CD14-positive monocyte (primary cell): ENCODE measurements at places on chromosomes 12 and 14.

DNA sequence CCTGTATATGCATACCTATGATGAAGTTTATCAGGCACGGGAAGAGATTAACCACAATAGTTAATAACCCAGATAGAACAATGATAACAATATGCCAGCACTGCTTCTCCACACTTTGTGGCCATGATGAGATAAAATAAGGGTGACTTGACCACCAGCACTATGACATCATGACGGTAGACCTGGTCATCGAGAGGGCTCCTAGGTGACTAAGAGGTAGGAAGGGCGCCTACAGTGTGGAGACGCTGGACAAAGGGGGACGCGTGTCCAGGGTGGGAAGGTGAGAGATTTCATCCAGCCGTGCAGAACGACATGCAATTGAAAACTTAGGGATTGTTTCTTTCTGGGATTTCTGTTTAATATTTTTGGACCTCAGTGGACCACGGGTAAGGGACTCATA is 221.8 kb upstream of the RTL1 start:
- H3K27ac ChIP-seq = no peak overlapping the region
- no peak overlapping the region for H3K4me3 ChIP-seq
- DNase-seq = no peak
- H3K4me1 ChIP-seq = peaks cover 22% of the 10 kb centered on the region
- no peaks in the 10 kb centered on the region for H3K36me3 ChIP-seq

DNA sequence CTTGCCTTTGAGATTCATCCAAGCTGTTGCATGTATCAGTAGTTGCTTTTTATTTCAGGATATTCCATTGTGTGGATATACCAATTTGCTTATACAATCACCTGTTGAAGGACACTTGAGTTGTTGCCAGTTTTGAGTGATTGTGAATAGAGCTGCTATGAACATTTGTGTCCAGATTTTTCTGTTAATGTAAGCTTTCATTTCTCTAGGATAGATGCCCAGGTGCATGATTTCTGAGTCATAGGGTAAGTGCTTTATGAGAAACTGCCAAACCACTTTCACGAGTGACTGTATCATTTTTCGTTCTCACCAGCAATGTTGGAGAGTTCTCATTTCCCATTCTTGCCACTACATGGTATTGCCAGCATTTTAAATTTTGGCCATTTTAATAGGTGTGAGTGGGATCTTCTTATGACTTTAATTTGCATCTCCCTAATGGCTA is 434.6 kb upstream of the RGS6 start:
- DNase-seq = no peak
- H3K4me1 ChIP-seq = no peaks in the 10 kb centered on the region
- no peaks in the 10 kb centered on the region for H3K36me3 ChIP-seq
- H3K27me3 ChIP-seq = no peaks in the 10 kb centered on the region
- H3K27ac ChIP-seq = no peak overlapping the region
- H3K4me3 ChIP-seq = no peak overlapping the region

GRCh38 chr14:57970594-57970993 is 104.7 kb upstream of the SLC35F4 start:
- H3K36me3 ChIP-seq = no peaks in the 10 kb centered on the region
- H3K4me1 ChIP-seq = no peaks in the 10 kb centered on the region
- no peak overlapping the region for H3K27ac ChIP-seq
- no peak for DNase-seq
- no peaks in the 10 kb centered on the region for H3K27me3 ChIP-seq

GRCh38 chr12:113092607-113093408 is 36.3 kb downstream of the DTX1 start:
- H3K4me1 ChIP-seq = no peaks in the 10 kb centered on the region
- peaks cover 2% of the 10 kb centered on the region for H3K27me3 ChIP-seq
- H3K27ac ChIP-seq = no peak overlapping the region

DNA sequence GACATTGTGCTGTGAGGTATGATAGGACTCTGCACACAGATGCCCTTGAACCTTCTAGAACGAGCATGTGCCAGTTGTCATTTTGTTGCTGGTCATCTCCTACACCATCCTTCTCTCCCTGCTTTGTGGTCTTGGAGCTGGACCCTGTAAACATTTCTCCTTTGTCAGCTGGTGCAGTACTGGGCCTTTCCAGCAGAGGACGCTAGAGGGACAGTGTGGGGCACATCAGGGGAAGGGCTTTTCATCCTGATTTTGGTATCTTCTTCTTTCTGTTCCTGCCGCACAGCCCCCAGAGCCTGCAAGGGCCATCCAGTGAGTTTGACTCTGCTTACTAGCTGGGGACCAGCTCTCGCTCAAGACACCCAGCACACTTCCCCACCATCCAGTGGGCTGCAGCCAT is 484.6 kb downstream of the AACS start:
- no peaks in the 10 kb centered on the region for H3K27me3 ChIP-seq
- H3K27ac ChIP-seq = no peak overlapping the region
- no peaks in the 10 kb centered on the region for H3K4me1 ChIP-seq
- no peak overlapping the region for H3K4me3 ChIP-seq
- no peaks in the 10 kb centered on the region for H3K36me3 ChIP-seq

GRCh38 chr12:62230652-62231051 is 29.6 kb upstream of the USP15 start:
- H3K4me1 ChIP-seq = no peaks in the 10 kb centered on the region
- no peak for DNase-seq
- no peak overlapping the region for H3K27ac ChIP-seq
- no peak overlapping the region for H3K4me3 ChIP-seq
- no peaks in the 10 kb centered on the region for H3K27me3 ChIP-seq

GRCh38 chr14:101763941-101764709 is 2.6 kb downstream of the PPP2R5C start:
- H3K4me1 ChIP-seq = peaks cover 11% of the 10 kb centered on the region
- H3K27me3 ChIP-seq = peaks cover 16% of the 10 kb centered on the region
- peaks cover 5% of the 10 kb centered on the region for H3K36me3 ChIP-seq
- no peak overlapping the region for H3K4me3 ChIP-seq

DNA sequence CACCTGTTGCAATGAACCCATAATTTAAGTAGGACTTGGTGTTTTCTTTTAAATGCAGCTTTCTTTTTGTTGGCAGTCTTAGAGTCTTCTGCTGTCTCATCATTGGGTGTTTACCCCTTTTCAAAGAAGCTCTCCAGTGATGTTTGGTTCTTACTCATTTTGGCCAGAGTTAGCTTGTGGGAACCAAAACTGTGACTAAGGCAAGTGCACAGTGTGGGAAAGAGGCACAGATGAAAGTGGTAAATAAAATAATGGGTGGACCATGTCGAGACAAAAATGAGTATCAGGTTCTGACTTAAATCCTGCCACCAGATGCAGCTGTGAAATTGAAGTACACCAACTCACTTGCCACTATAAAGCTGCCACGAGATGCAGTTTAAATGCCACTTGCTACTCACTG is 615.4 kb upstream of the MIS18BP1 start:
- no peaks in the 10 kb centered on the region for H3K4me1 ChIP-seq
- DNase-seq = no peak
- H3K27me3 ChIP-seq = no peaks in the 10 kb centered on the region

- H3K36me3 ChIP-seq = no peaks in the 10 kb centered on the region
- H3K27me3 ChIP-seq = no peaks in the 10 kb centered on the region
- no peaks in the 10 kb centered on the region for H3K4me1 ChIP-seq
- H3K4me3 ChIP-seq = no peak overlapping the region
- H3K27ac ChIP-seq = no peak overlapping the region
Observed at GRCh38 chr12:15444523-15444922, 122.2 kb downstream of the PTPRO start.

DNA sequence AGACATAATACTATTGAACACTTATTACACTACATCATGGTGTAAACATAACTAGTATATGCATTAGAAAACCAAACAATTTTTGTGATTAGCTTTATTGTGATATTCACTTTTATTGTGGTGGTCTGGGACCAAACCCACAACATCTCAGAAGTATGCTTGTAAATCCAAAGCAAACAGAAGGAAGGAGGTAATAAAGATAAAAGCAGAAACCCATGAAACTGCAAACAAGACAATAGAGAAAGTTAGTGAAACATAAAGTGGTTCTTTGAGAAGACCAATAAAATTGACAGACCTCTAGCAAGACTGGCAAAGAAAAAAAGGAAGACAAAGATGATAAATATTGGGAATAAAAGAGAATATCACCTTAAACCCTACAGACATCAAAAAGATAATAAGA is 268.3 kb downstream of the RPAP3 start:
- no peaks in the 10 kb centered on the region for H3K36me3 ChIP-seq
- no peak for DNase-seq
- no peaks in the 10 kb centered on the region for H3K27me3 ChIP-seq
- H3K27ac ChIP-seq = no peak overlapping the region
- no peak overlapping the region for H3K4me3 ChIP-seq

DNA sequence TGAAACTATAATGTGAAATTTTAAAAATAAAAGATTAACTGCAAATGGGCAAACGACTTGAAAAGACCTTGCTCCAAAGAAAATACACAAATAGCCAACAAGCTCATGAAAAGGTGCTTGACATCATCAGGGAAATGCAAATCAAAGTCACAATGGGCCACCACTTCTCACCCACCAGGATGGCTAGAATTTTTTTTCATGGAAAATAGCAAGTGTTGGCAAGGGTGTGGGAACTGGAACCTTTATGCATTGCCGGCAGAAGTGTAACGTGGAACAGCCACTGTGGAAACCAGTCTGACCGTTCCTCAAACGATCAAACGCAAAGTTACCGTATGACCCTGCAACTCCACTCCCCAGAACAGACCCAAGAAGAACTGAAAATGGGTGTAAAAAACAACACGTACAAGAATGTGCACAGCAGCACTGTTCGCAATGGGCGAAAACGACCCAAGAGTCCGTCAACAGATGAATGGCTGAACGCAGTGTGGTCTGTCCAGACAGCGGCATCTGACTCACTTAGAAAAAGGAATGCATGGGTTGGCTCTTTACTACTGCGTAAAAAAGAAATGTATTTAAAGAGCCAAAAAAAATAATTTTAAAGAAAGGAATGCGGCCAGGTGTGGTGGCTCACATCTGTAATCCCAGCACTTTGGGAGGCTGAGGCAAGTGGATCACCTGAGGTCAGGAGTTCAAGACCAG is 40.2 kb downstream of the SCARB1 start:
- H3K36me3 ChIP-seq = no peaks in the 10 kb centered on the region
- DNase-seq = no peak
- H3K4me1 ChIP-seq = no peaks in the 10 kb centered on the region
- no peaks in the 10 kb centered on the region for H3K27me3 ChIP-seq
- H3K4me3 ChIP-seq = no peak overlapping the region
